ENCODE measurements at places on chromosomes 13 and 19. TPM values are rescaled to one million over a fixed set of nuclear protein-coding genes. Genes with fewer than 3 reads are reported as not detected.

GRCh38 chr13:77986713-77987112, 68.1 kb upstream of the EDNRB start:
- DNase-seq = no peak

GRCh38 chr19:51047031-51047335, 12.2 kb upstream of the KLK12 start:
- DNase-seq = no peak

DNA sequence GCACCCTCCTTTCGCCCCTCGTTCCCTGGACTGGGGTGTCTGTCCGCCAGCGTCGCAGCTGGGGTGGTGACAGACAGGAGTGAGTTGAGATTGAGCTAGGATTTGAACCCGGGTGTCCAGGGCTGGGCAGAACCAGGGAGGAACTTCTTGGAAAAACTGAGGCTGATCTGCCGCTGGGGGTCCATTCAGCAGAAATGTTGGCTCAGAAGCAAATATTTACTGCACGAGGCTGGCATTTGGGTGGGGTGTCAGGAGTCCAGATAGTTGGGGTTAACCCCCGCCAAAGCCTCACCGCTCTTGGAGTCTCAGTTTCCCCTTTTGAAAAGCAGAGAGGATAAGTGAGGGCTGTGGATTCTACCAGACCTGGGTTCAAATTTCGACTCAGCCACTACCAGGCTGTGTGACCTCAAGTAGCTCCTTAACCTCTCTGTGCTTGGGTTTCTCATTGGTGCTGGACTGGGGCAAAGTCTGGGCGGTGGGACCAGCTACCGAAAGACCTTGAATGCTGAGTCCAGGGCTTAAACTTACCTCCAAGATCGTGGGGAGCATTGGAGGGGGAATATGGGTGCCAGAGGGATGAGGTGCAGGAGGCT, 20.9 kb downstream of the MAST3 start:
- no peak for DNase-seq

CD37 gene
- total RNA-seq = 0.44 TPM

DNA sequence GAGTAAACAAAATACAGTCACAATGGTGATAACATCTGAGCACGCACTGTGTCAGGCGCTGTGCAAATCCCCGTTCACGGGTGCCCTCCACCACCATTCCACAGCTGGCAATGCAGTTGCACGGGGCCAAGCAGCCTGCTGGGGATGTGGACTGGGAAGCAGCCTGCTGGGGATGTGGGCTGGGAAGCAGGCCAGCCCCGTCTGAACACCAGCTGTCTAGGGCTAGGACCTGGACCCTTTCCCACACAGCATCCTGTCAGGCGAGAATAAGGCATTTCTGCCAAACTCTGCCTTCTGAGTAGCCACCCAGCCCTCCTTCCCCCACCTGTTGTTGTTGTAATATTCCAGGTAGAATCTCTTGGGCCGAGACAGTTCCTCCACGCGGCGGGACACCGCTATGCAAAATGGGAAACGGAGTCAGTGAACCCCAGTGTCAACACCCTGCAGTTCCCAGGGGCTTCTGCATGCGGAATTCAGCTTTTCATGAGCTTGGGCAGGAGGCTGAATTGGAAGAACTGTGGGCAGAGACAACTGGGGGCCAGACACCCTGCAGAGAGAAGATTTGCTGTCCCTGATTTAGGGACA, 27.8 kb upstream of the MIER2 start:
- DNase-seq = no peak

GRCh38 chr13:19782049-19782726, 557 bp downstream of the PSPC1 start:
- DNase-seq = peak; percentile 66

GRCh38 chr19:40304306-40304705, 19.2 kb upstream of the AKT2 start:
- no peak for DNase-seq

- no peak for DNase-seq
Measured at GRCh38 chr13:51158365-51158764, 47.3 kb upstream of the C13orf42 start.

DNA sequence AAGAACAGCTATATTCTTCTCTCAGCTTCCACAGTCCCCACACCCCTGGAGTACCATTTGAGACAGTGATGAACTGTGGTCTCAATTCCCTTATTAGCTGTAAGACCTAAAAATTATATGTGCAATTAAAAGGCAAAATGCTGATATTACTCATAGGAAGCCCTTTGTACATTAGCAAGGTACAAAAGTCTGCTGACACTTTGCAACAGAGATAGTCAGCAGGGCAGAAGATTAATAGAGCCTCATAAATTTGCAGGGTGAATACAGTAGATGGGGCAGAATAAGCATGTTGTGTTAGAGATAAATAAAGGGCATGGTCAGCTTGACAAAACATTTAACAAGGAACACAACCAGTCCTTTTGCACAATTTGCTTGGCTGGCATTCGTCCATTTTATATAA, 210.0 kb upstream of the OBI1 start:
- no peak for DNase-seq

IGFL2 gene
- total RNA-seq = 0.17 TPM

C19orf81 gene
- total RNA-seq = 8.0 TPM

GRCh38 chr13:42381165-42381425, 109.1 kb downstream of the AKAP11 start:
- no peak for DNase-seq

GRCh38 chr19:10752237-10752912, 34.5 kb downstream of the DNM2 start:
- no peak for DNase-seq

GRCh38 chr19:49593233-49594113, 2.5 kb downstream of the PRR12 start:
- peak; percentile 100 for DNase-seq

- no peak for DNase-seq
Measured at GRCh38 chr19:55482156-55482961, 2.6 kb upstream of the NAT14 start.

GRCh38 chr13:111370570-111371535, 50.4 kb downstream of the TEX29 start:
- no peak for DNase-seq

- no peak for DNase-seq
Measured at GRCh38 chr13:59843040-59843439, 320.7 kb downstream of the DIAPH3 start.

SYNGR4 gene
- not detected for total RNA-seq

- DNase-seq = peak; percentile 30
Measured at GRCh38 chr19:6489278-6490061, 7.9 kb upstream of the DENND1C start.

TMIGD2 gene
- 0.45 TPM for total RNA-seq

ZNF878 gene
- not detected for total RNA-seq

- no peak for DNase-seq
Measured at GRCh38 chr19:5255602-5256231, 84.9 kb downstream of the PTPRS start.

- no peak for DNase-seq
Measured at GRCh38 chr13:110511509-110512181, 49.9 kb downstream of the RAB20 start.

UBAC2 gene
- total RNA-seq = 56.9 TPM

- DNase-seq = no peak
Measured at GRCh38 chr13:52780611-52781010, 41.0 kb upstream of the CNMD start.

- DNase-seq = peak; percentile 15
Measured at GRCh38 chr19:29636553-29637360, 28.5 kb upstream of the PLEKHF1 start.

DNA sequence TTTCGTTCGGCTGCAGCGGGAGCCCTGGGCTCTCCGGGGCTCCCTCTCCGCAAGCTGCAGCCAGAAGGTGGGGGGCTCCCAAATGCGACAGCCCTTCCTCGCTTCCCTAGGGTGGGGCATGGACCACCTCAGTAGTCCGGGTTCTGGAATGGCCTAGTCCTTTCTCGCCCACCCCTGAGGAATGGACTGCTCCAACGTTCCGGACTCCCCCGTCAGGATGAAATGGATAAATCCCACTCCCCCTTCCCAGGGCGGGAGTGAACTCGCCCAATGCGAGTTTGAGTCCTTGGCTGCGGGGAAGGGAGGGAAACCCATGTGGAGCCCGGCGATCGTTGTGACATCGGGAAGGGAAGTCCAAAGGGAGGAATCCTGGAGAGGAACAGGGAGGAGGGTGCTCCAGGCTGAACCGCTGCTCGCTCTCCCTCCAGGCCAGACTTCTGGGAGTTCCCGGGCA, 5.5 kb downstream of the HRC start:
- DNase-seq = peak; percentile 84

DNA sequence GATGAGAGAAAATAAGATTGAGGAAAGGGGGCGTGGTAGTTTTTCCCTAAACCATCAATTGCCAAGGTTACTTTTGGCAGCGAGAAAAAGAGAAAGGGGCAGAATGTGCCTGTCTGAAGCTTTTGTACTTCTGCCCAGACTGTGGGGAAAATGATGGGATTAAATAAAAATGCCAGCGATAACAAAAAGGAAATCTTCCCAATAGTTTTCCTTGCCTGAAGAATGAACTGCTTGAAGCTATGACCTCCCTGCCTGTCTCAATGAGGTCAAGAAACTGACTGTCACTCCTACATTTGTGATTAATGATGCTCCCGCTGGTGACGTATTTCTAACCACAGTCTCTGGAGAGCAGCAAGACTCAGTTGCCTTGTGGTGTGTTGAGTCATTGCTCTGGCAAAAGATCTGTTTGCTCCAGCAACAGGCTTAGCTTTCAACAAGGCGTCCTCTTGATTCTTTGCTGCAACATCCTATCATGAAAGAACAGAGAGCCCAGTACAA, 1051.5 kb downstream of the DIAPH3 start:
- DNase-seq = no peak

SIGLEC8 gene
- total RNA-seq = not detected

KIR2DL4 gene
- total RNA-seq = not detected

HAUS8 gene
- 15.5 TPM for total RNA-seq

DNA sequence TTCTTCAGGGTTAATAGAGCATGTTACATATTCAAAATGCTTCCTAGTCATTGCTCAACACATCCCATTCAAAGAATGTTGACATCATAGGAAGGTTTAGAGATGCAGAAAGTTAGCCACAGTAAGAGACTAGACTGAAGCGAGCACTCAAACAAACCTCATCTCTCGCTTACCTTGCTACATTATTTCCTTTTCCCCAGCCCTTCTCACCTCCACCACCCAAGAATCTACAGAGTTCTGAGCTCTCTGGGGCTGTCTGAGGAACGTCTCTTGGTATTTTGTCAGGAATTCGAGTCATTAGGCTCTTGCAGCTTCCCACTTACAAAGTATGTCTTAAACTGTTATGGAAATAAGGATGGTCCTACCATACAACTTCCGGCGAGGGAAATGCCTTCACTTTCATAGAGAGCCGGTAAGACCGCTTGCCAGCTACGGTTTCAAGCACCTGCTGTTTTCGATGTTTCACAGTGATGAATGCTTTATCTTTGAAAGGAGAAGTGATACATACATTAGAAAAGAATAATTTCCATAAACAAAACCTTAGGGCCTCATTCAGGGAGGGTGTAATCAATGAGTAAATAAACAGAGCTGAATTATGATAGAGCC, 65.1 kb downstream of the FLT1 start:
- peak; percentile 25 for DNase-seq

GRCh38 chr19:53898636-53899341, 10.3 kb upstream of the CACNG7 start:
- DNase-seq = peak; percentile 100

DNA sequence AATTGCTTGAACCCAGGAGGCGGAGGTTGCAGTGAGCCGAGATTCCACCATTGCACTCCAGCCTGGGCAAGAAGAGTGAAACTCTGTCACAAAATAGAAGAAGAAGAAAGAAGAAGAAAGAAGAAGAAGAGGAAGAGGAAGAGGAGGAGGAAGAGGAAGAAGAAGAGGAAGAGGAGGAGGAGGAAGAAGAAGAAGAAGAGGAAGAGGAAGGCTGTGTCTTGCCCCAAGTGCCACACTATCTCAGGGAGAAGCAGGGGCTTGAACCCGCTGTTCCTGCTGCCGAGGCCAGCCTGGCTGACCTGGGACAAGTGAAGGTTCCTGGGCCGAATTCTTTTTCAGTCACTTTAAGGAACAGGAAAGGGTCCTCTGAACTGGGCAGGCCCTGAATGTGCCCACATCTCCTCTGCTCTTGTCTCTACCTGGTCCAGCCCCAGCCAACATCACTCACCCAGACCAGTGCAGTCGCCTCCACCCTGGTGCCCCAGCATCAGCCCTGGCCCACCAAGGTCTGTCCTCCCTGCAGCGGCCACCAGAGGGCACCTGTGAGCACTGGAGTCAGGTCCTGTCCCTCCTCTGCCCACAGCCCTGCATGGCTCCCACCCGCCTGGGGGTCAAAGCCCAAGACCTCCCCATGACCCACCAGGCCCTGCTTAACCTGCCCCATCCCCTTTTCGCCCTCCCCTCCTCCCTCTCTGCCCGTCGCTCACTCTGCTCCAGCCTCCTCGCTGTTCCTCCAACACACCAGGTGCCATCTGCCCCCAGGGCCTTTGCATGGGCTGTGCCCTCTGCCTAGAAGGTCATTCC, 20.0 kb downstream of the TICAM1 start:
- peak; percentile 93 for DNase-seq

GRCh38 chr13:50359041-50359367, 343.8 kb downstream of the KCNRG start:
- no peak for DNase-seq

ZNF154 gene
- 9.1 TPM for total RNA-seq

- no peak for DNase-seq
Measured at GRCh38 chr19:3565139-3565538, 7.6 kb upstream of the HMG20B start.

DNA sequence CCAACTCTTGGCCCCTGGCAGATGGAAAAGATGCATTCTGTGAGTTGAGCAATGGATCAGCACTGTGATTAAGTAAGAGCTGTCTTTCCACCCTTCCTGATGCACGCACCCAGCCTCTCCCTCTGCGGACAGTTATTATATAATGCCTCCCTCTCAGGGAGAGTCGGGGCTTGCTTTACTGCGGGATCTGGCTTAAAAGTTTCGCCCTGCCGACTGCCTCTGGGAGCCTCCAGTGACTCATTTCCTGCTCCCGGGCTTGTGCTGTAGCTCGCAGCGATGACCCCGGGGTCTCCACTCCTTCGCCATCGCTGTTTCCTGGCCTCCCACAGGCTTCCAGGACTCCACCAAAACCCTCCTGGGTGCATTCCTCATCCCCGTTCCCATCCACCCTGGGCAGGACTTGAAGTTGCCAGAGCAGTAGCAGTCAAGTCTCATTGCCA, 107.4 kb upstream of the SLC7A1 start:
- DNase-seq = no peak

LILRB2 gene
- total RNA-seq = not detected

DNA sequence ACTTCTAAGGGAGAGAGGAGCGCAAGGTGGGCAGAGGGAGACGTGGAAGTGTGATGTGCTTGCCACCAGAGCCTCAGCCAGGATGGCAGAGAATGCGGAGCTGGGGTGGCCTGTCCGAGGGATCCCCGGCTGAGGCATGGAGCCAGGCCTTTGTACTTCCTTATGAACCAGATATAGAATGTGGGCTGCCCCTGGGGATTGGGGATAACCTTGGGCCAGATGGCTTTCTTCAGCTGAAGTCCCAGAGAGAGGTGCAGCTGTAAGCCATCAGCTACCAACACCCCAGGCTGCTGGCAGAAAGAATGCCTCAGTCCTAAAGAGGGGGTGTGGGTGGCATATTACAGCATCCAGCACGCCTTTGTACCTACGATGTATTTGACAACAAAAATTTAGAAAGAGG, 25.5 kb upstream of the FBXO17 start:
- no peak for DNase-seq

GRCh38 chr13:31611214-31611613, 128.1 kb upstream of the RXFP2 start:
- no peak for DNase-seq

Data from H7 (cell line).